NCI-H187 treated with DMSO at 0.1 percent for 48 hours (cell line): ENCODE measurements at places on chromosomes 13 and 19.

- no peak for DNase-seq
Observed at GRCh38 chr13:48437371-48437770, 24.5 kb upstream of the LPAR6 start.

- DNase-seq = no peak
Observed at GRCh38 chr19:5130371-5131030, 161.6 kb downstream of the KDM4B start.

DNA sequence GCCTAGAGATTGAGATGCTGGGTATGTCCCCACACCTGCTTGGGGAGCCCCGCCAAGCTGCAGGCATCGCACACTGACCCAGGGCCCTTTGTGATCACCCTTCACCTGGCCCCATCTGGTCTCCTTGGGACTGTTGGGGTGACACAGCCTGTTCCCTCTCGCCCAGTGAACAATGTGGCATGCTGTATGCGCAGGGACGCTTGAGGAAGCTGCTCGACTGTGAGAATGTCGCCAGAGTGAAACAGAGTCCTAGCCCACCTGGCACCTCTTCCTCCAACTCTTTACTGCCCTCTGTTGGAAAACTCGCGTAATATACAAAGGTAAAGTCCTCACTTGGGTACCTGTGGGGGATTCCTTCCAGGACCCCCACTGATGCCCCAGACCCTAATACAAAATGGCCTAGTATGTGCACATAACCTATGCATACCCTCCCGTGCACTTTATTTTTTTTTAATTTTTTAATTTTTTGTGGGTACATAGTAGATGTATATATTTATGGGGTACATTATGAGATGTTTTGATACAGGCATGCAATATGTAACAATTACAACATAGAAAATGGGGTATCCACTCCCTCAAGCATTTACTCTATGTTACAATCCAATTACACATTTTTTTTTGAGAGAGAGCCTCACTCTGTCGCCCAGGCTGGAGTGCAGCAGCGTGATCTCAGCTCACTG lies 9.0 kb downstream of the BLOC1S3 start:
- no peak for DNase-seq

DNA sequence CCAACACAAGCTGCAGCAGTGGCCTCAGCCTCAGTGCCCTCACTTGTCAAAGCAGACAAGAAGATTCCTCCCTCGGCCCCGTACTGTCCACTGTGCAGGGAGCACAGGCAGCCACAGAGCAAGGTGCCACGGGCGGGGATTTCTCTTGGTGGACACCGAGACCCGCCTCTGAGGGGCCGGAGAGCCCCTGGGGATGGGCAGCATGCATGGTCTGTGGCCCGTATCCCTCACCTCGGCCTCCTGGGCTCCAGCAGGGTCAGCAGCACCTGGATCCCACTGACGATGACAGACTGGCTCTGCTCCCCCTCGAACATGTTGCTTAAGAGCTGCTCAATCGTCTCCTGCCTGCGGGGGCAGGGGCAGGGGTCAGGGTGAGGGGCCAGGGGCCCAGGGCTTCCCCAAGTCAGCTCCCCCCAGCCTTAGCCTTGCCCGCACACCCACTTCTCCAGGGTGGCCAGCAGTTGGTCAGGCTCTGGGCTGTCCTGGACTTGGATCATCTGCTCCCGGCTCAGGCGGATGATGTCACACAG lies 13.4 kb upstream of the TMEM86B start:
- DNase-seq = no peak

DNA sequence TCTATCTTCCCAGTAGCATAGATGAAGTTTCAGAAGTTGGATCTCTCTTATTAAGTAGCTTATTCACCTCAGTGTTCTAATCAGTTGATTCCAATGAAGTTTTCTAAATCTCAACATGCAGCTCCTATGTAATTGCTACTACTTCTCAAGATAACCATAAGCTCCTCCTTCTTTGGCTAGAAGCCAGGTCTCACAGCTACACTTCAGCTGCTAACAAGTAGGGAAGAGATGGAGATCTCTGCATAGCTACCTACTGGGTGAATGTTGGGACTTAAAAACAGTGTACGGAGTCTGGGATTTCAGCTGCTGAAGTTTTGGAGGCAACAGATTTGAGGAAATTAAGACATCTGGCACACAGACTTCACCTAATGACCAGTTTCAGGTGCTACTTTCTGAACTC lies 661.0 kb downstream of the SLITRK1 start:
- no peak for DNase-seq
